ENCODE measurements at places on chromosomes 5 and 9.

DNA sequence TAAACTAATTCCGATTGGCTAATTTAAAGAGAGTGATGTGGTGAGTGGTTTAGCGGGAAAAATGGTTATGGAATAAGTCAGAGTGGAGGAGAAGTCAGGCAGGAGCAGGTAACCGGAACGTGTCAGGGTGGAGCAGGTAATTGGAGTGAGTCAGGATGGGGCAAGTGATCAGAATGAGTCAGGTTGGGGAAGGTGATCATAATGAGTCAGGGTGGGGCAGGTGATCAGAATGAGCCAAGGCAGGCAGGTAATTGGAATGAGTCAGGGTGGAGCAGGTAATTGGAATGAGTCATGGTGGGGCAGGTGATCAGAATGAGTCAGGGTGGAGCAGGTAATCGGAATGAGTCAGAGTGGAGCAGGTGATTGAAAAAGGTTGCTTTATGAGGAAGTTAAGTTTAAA, 101.4 kb downstream of the TMEM167A start:
- DNase-seq = no peak

GRCh38 chr5:156188016-156188415, 138.9 kb upstream of the SGCD start:
- DNase-seq = no peak

- no peak for DNase-seq
Measured at GRCh38 chr5:88681211-88681803, 201.7 kb downstream of the MEF2C start.

GRCh38 chr9:136448655-136449054, 9.0 kb upstream of the INPP5E start:
- DNase-seq = no peak

- DNase-seq = no peak
Measured at GRCh38 chr5:7606840-7607465, 211.0 kb downstream of the ADCY2 start.

DNA sequence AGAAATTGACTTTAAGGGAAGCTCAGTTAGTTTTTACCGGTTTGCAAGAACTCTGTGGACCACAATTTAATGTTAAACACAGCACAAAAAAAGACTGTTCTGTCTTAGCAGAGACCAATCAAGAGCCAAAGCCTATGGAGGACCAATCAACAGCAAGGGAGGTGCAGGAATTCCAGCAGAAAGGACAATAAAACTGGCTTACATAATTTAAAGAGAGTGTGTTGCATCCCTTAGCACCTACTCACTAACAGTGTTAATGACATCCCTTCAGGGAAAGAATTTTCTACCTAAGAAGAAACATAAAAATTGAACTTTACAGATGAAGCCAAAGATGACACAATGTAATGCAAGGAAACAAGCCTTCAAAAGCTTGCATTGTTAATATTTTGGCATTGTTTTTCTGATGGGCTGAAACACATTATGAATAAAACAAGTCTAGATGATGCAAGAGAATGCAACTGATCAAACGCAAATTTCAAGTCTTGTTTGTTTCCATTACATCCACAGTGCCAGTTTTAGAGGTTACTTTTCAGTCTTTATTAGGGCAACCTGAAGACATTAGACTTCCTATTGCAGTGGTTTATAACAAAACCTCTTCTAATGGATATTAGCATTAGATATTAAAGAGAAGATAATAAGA, 111.3 kb upstream of the FST start:
- DNase-seq = no peak

DNA sequence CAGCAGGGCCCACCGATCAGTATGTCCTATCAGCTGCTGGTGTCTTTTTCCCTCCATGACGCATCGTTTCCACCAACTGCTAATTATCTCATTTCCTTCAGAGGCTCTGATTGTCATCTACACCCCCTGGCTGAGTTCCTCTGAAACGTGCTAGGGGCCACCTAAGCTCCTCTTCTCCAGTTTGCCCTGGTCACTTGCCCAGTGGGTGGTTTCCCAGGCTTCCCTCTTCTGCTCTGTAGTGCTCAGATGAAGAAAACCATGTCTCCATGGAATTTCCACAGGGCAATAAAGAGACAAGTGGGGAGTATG, 65.3 kb downstream of the TSTD2 start:
- DNase-seq = no peak

DNA sequence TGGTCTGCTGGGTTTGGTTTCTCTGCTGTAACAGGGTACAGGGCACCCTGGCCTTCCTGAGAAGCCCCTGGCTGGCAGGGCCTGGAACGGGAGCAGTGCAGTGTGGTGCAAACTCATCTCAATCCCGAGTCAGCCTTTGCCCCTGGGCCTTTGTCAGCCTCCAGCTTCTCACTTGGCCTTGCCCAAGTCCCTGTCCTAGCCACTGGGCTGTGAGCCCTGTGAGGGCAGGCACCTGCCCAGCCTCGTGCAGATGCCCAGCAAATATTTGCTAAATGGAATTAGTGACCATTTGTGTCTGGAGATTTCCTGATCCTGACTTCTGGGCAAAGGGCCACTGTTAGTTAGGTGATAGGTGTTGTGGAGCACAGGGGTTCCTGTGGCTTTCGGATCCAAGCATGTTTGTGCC, 13.0 kb downstream of the RGS3 start:
- no peak for DNase-seq

- no peak for DNase-seq
Measured at GRCh38 chr9:79745752-79746336, 174.1 kb downstream of the TLE4 start.

- no peak for DNase-seq
Measured at GRCh38 chr9:107681988-107682387, 192.4 kb upstream of the KLF4 start.

DNA sequence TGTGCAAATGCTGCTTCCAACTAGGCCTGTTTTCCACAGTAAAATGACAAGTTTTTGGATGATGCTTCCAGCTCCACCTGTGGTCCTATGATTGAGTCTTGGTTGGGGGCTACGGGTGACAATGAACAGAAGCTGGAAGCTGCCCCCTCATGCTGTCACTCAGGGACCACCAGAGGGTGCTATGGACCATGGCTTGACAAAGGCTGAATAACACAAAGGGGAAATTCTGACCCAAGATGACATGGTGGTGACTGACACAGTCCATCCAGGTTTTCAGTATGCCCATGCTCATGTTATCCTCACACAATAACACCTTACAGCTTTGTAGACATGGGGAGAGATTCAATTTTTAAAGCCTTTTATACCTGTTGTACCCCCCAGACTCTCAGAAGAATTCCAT, 23.9 kb upstream of the SAP30L start:
- DNase-seq = no peak

GRCh38 chr9:96137671-96138429, 164.1 kb downstream of the HSD17B3 start:
- DNase-seq = no peak

GRCh38 chr9:127899128-127899943, at the start of gene ST6GALNAC6:
ST6GALNAC6 (minus strand) TSS chr9:127899603; CDS start chr9:127897981, 1,622 bp downstream.
- DNase-seq = peak; percentile 69

GRCh38 chr5:1118231-1118698, 6.4 kb upstream of the SLC12A7 start:
- no peak for DNase-seq

DNA sequence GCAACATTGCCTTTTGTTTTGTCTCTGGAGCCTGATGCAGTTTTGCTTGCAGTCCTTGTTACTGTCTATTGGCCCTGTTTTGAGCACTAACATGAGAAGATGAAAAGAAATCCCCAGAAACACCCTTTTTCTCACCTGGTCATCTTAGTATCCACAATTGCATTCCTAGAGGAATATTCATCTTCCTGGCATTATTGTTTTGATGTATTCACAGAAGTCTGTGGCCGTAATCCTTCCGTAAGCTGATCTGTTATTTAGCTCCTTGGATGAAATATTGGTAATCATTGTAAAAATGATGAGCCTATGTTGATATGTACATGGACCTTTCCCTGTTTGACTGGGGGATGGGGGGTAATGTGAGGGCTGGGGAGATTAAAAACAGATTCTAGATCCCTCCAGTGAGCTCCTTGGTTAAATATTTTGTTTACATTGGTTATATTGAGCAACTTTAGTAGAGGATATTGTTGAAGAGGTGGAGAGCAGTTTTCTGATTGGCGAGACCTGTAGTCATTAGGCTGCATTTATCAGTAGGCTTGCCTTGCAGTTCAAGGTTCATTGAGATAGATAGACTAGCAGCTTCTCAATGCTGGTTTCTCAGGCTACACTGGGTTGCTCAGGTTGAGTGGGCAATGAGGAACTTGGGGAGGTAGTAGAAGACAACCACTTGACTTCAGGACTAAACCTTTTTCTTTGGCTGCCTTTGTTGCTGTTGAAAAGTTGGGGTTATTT, 117.5 kb downstream of the MACIR start:
- DNase-seq = no peak

GRCh38 chr9:95111716-95112115, 205.8 kb downstream of the FANCC start:
- DNase-seq = no peak

GRCh38 chr5:58453306-58453705, 6.6 kb downstream of the PLK2 start:
- DNase-seq = no peak

GRCh38 chr5:43304525-43304924, 8.7 kb downstream of the HMGCS1 start:
- no peak for DNase-seq

GRCh38 chr9:97515662-97516061, 14.2 kb downstream of the TMOD1 start:
- no peak for DNase-seq

GRCh38 chr5:110477911-110478310, 248.6 kb downstream of the TMEM232 start:
- DNase-seq = no peak

DNA sequence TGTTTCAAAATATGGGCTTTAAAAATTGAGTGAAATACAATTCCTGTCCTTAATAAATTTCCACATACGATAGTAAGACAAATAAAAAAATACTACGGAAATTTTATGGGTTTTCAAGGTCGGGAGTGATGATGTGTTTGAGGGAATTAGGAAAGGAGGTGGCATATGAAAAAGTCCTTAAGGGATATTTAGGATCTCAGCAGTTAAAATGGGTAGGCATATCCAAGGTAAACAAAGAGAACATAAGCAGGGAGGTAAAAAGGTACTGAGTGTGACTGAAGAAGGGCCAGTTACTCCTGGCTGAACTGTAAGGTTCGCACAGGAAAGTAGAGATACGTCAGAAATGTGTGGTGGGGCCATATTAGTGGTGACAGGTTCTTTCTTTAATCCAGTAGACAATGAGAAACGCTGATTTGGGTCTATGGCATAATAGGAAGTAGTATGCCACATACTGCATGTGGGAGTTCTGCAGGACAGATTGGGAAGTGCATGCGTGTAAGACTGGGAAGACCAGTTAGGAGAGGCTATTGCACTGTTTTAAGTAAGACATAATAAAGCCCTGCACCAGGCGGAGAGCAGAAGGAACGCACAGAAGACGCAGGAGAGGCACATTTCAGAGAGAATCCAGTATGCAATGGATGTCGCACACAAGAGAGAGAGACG, 937 bp upstream of the HMGCR start:
- peak; percentile 3 for DNase-seq

DNA sequence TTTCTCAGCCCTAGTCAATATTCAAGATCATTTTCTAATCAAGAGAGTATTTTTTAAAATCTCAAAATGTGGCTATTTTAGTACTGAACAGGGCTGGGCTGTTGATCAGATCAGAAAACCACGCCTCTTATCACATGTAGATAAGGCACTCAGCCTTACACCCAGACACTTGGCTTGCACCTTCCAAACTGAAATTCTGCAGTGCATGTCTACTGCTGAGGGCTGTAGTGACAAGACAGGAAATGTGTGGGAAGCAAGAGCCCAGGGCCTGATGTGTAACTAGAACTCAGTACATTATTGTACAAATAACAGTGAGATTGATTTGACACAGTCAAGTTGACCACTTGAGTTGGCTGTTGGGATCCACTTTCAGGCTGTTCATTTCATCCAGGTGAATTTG, 48.6 kb downstream of the UBE2QL1 start:
- no peak for DNase-seq

GRCh38 chr5:89343666-89344065, 460.7 kb upstream of the MEF2C start:
- no peak for DNase-seq

DNA sequence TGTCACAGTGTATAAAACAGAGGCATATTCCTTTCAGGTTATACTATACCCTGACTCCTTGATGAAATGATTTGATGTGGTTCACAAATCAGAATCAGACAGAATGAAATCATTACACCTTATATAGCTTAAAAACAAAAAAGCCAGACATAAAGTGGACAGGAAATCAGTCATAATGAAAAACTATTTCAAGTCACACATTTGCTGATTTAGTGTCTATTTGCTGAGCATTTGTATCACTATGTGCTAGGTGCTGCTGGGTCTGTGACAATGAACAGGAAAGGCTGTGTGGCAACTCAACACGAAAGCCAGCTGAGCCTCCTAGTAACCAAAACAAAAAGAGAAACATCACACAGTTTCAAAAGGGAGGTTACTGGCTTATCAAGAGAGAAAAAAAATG, 194.0 kb downstream of the EFNA5 start:
- DNase-seq = peak; percentile 3

- no peak for DNase-seq
Measured at GRCh38 chr5:149156435-149157083, 15.3 kb downstream of the ABLIM3 start.

- no peak for DNase-seq
Measured at GRCh38 chr5:18686253-18686652, 1052.0 kb downstream of the TAF11L14 start.

GRCh38 chr5:143557061-143557818, 153.8 kb upstream of the NR3C1 start:
- no peak for DNase-seq

- no peak for DNase-seq
Measured at GRCh38 chr5:35803191-35803651, 53.5 kb upstream of the IL7R start.

GRCh38 chr5:155222393-155222792, 208.8 kb downstream of the KIF4B start:
- no peak for DNase-seq

DNA sequence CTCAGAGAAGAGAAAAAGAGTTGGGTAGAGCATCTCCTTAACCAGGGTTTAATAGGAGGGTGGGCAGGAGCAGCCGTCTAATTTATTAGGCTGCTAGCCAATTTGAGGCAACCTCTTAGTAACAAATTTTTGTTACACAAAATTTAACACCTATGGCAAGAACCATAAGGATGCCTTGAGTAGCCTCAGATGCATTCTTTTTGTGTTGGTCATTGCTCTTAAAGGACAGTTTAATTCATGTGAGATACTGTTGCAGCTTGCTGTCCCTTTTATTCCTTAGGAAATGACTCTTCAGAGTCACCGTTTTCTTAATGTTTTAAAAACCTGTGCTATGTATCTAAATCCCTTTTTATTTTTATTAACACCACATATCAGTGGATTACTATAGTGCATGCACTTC, 255.1 kb downstream of the MAST4 start:
- DNase-seq = no peak

DNA sequence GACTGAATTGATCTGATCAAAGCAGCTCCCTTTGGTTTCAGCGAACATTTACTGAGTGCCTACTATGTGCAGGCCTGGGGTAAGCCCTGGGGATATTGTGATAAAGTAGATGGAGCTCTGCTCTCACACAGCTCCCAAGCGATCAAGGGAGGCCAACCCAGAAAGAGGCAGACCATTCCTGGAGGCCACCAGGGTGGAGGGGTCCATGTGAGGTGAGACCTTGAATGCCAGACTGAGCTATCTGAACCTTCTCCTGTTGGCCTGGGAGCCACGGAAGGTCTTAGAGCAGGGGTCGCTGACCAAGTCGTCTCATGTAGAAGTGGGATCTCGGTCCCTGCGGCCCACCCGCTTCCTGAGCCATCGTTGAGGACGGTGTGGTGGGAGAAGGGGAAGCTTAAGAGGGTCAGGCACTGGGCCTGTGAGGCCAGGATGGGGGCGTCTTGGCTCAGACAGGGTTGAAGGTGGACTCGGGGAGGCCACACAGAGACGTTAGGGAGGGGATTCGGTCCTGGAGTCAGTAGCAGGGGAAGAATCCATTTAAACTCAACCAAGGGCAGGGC, 62.2 kb upstream of the IL17B start:
- no peak for DNase-seq
